GM04504 (cell line): ENCODE measurements at places on chromosomes 4 and X.

GRCh38 chrX:150982235-150982787, 824 bp upstream of the HMGB3 start:
- no peak for DNase-seq

GRCh38 chr4:188160406-188160805, 21.2 kb downstream of the TRIML1 start:
- no peak for DNase-seq

DNA sequence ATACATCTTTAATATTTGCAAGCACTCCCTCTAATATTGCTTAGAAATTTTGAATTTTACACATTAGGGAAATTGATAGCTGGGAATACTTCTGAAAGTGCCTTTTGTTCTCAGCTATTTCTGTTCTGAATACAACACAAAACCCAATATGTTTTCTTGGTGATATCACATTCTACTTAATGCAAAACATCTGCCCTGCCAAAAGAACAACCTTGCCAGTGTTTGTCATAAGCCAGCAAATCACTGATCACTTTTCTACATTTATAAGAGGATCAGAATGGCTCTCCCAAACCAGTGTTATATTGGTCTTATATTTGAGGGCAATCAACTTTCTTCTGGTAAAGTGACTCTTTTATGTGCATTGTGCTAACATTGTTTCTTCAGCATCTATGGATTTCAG, 126.8 kb upstream of the APOOL start:
- no peak for DNase-seq

GRCh38 chrX:137891431-137891830, 325.5 kb downstream of the ZIC3 start:
- no peak for DNase-seq

GRCh38 chr4:102638621-102639020, 122.1 kb downstream of the MANBA start:
- no peak for DNase-seq

DNA sequence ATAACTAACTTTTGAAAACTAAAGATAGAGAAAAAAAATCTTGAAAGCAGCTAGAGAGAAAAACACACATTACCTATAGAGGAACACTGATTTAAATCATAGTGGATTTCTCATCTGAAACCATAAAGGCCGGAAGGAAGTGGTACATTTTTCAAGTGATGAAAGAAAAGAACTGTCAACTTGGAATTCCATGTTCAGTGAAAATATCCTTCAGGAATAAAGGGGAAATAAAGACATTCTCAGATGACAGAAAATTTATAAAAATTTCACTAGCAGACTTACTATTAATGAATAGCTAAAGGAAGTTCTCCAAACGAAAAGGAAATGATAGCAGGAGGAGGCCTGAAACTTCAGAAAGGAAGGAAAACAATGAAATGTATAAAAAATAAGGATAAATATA, 7.6 kb upstream of the JADE3 start:
- no peak for DNase-seq

DNA sequence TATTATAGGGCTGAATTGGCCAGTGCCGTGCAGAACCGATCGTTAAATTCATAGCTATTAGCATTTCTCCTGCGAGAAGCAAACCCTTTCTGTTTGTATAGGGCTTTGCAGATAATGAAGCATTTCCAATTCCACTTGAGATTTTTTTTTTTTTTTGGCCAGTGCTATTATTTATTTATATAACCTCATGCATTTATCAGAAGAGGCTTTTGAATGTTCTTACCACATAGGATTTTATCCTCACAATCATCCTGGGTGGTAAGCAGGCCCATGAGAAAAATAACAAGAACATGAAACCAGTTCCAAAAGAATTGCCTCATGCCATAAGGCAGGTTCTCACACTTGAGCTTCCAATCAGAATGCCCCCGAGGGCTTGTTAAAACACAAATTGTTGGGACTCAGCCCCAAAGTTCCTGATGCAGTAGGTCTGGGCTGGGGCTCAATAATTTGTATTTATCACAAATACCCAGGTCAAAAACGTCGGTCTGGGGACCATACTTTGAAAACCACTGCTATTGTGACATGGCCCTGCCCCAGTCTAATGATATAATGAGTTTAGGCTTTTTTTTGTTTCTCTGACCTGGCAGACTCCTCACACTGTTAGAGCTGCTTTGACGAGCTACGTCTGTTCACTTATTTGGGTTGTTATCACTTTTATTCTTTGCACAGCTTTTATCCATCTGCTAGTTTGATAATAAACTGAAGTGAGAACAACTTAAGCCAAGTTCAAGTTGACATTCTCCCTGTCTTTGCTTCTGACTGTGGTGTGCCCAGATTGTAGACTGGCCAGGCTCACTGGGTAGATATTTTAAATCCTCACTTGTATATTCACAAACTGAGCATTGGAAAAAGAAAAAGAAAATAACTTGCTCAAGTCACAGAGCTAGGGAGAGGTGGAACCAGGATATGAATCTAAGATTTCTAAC, 20.1 kb downstream of the SUPT20HL1 start:
- DNase-seq: no peak

- no peak for DNase-seq
Observed at GRCh38 chrX:149757206-149758067, 16.4 kb upstream of the HSFX1 start.

DNA sequence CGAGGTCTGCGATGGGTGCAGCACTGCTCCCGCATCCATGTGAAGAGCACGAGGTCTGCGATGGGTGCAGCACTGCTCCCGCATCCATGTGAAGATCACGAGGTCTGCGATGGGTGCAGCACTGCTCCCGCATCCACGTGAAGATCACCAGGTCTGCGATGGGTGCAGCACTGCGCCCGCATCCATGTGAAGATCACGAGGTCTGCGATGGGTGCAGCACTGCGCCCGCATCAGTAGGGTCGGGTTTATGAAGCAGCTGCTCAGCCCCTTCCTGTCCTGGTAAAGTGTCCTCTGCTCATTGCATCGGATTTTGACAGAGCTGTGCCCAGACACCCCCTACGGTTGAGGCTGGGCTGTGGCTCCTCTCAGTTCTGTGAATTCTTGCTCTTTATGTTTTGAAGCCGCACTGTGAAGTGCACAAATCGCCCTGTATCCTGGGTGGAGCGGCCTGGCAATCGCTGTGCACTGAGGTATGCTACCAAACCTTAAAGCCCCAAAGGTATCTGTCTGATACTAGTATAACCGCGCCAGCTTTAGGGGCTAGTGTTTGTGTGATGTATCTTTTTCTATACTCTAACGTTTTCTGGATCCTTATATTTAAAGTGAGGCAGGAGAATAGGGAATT, 98.7 kb downstream of the CPZ start:
- DNase-seq: no peak

DNA sequence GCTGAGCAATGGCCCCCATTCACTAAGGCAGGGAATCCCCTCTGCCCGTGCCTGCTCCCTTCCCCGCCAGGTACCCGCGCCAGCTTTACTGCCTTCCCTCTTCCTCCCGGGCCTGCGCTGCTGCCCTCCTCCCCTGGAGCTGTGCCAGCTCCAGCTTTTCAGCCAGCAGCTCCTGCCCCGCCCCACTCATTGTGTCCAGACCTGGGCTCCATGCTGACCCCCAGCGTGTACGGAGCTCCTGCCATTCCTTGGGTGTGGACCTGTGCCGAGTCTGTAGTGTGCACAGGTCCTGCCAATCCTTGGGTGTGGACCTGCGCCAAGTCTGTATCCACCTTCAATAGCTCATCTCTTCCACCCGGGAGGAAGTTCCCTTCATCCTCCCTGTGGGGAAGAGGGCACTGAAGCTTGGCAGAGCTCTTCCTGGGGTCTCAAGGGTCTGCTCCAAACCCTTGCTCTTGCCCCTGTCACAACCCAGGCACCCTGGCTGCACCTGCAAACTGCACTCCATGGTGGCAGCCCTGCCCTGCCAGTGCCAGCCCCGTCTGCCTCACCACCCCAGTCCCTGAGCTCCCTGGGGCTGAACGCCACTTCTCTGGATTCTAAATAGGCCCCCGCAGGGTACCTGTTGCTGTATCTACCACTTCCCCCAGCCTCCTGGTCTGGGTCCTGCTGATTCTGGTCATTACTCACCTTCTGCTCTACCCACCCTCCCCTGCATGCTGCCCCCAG, 63.9 kb downstream of the TRMT44 start:
- DNase-seq: no peak

DNA sequence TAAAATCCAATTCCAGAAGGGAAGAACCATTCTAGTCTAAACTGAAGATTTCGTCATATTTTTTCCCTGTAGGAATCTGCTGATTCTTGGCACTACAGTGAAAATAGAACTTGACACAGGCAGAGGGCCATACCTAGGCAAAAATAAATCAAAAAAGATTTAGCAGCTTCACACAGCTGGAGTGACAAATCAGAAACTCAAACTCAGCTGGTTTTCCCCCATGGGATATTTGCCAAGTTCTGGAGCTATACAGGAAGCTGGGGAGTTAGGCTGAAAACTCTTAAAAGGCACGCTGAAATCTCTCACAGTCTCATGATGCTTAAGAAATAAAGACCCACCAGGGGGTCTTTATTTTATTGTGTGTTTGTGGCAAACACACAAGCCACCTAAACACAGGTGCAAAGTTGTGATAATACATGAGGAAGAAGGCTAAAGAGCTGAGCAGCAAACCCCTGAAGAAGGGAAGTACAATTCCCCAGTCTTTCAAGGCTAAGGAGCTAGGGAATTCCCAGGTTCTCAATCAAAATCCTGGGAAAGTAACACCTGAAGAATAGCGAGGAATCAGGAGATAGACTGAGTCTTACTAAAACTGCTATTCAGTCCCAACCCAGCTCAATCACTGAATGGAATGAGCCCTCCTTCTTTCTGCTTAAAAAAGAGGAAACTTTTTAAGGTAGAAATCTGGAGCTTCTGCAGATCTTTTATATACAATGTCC, 32.1 kb upstream of the BEND2 start:
- no peak for DNase-seq

DNA sequence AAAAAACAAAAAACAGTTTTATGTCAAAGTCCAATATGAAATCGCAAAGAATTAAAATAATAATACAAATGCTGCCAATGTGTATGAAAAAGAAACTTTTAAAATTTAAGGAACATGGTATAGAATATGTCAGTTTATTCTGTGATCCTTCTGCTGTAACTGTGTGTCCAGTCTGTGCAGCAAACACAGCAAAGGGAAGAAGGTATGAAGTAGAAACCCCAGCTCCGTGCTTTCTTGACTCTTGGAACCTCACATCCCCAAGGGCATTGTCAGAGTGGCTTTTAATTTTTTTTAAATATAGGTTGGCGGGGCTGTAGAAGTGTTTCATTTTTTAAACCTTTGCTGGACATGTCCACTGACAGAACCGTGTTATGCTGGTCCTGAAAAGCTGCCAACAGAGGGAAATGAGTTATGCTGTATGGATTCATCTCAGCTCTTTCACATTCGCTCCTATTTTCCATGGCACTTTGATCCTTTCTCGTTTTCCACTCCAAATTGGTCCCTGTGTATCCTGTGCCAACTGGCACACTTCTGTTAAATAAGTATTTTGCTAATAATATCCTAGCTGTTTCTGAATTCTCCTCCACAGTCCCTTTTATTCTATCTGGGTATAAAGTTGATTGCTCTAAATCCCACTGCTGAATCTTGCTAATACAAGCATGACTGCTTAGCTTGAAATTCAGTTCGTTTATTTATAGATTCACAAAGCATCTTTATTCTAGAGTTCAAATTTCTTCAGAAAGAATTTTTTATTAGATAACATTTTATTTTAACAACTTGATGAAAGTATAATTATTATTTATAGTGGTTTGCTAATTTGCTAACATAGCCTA, 127.0 kb upstream of the DDIT4L start:
- DNase-seq: no peak

- no peak for DNase-seq
Observed at GRCh38 chr4:95540227-95540626, 8.5 kb downstream of the UNC5C start.

GRCh38 chr4:87843936-87844335, 11.2 kb downstream of the MEPE start:
- DNase-seq: peak; percentile 46

DNA sequence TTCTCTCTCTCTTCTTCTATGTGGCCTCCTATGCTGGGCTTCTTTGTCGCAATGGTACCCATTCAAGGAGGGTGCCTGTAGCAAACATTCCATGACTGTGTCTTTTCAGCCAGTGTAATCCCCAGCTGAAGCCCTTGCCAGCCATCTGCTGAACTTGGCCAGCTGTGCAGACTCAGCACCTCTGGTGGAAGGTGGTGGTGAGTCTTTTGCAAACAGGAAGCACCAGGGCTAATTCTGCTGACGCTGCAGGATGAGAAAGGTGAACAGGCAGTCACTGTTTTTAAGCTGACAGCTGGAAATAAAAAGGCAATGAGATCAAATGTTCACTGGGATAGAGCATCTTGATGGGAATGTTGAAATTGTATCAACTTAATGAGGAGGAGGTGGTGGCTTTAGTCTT, 298.7 kb upstream of the CLNK start:
- no peak for DNase-seq

DNA sequence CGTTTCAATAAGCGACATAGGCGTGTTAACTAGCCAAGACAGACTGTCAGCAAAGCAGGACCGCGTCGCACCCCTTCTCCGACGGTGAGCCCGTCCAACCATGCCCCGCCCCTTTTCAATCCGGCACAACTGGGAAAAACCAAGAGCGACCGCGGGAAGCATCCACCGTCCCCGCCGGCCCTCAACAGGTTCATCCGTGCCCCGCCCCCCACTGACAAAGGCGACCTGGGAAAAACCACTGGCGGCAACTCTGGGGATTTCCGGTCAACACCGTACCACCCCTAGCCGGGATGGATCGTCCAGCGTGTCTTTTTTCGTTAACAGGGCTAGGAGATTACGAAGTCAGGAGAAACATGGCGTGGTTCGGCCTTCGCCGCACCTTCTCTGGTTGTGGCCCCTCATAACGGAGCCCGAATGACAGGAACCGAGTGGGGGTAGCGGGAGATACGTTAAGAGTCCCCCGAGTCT, 377 bp downstream of the TIMM17B start:
- DNase-seq: no peak

DNA sequence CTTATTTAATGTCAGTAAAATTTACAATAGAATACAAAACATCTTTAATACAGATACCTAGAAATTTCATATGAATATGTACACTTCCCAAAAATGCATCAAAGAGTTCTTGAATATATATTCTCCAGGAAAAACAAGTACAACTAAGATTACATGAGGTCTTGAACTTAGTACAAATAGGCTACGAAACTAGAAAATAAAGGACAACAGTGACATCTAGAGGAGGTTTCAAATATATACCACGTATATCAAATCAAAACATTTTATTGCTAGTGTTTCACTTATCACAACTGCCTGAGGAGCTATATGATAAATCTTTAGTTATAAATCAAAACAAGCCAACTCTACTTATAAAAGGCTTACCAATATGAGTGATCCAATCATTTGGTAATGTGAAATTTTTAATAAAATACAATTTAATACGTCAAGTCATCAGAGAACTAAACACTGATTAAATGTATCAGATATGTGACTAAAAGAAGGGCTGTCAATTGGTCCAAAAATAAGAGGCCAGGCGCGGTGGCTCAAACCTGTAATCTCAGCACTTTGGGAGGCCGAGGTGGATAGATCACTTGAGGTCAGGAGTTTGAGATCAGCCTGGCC, 36.6 kb downstream of the ANAPC10 start:
- no peak for DNase-seq

DNA sequence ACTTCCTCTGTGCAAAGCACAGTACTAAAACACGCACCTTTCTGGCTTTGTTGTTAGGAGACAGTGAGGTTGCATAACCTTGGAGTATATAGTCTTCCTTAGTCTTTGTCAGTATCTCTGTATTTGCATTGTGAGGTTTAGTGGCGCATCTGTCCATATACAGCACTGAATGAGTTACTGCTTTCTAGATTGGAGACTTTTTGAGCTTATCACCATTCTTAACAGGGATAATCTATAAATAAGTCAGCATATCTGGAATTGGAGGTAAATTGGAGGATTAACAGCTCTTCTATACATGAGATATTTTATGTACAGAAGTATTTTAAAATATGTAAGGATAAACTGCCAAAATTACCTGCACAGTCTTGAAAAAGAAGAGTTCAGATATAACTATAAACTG, 4.3 kb downstream of the FHDC1 start:
- no peak for DNase-seq
